ENCODE measurements at places on chromosomes 5 and 9. TPM values are rescaled to one million over a fixed set of nuclear protein-coding genes. Genes with fewer than 3 reads are reported as not detected.

DNA sequence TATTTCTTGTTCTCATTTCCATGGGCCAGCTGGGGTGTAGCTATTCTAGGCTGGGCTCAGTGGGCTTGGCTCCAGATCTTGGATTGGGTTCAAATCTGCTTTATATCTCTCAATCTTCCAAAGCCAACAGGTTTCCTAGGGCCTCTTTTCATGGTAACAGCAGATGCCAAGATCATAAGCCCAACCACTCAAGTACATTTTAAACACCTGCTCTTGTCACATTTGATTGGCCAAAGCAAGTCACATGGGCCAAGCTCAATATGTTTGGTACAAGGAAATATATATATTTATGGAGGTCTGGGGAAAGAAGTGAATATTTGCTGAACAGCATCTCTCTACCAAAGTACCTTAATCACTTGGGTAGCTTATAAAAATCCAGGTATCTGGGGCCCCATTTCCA lies 49.5 kb downstream of the MRRF start:
- DNase-seq: no peak

GRCh38 chr5:90640484-90641059 lies 82.0 kb downstream of the ADGRV1 start:
- DNase-seq: no peak

DNA sequence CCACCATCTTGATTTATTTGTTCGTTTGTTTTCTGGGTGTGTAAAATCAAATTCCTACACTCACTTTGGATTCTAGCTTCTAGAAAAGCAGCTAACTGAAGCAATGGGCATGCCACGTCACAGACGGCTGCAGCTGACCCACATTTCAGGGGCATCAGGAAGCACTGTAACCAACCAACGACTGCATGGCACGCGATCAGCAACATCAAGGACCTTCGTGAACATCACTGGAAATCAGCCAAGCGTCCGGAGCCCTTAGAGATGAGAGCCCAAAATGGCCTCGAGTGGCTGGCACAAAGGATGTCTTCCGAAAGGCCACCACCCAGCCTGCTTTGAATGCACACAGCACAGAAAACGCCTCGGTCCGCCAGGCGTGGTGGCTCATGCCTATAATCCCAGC lies 191.1 kb downstream of the OLFM1 start:
- no peak for DNase-seq

DNA sequence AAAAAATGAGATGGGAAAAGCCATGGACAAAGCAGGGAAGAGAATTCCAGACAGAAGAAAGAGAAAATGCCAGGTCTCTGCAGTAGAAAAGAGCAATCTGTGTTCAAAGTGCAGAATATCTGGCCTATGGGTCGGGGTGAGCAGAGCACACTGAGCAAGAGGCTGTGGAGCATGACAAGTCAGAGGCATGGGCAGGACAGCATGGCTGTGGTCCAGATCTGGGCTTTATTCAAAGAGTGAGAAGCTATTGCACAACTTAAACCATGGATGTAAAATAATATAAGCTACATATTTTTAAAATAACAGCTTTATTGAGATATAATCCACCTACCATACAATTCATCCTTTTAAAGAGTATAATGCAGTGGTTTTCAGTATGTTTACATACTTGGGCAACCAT lies 133.1 kb upstream of the SPDL1 start:
- DNase-seq: no peak

Gene IFNA21
- total RNA-seq: not detected

Gene CD180
- 0.26 TPM for total RNA-seq

Gene PCDHGA8
- total RNA-seq: 0.09 TPM

Gene FAM81B
- not detected for total RNA-seq
